ENCODE measurements at places on chromosomes 5 and 9.

GRCh38 chr5:31680528-31680927, 41.6 kb downstream of the PDZD2 start:
- no peak for DNase-seq

GRCh38 chr5:156366521-156366920, 39.6 kb downstream of the SGCD start:
- no peak for DNase-seq

- DNase-seq: no peak
These were observed 66.0 kb downstream of the PSMB7 start for GRCh38 chr9:124349267-124349666.

DNA sequence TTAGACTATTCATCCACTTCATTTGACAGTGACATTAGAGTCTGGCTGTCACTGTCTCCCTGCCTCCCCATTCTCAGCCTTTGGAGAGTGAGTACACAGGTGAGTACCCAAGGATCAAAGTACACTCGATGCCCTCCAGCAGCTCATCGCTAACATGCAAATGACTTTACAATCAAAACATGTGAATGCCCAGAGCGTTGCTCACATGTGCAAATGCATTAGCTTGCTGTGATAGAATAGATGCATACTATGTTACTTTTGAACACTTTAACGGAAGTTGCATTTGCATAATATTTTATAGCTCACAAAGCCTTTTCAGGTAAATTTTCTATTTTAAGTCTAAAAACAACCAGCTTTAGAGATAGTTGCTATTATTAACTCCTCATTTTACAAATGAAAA, 107.6 kb downstream of the SYK start:
- no peak for DNase-seq

DNA sequence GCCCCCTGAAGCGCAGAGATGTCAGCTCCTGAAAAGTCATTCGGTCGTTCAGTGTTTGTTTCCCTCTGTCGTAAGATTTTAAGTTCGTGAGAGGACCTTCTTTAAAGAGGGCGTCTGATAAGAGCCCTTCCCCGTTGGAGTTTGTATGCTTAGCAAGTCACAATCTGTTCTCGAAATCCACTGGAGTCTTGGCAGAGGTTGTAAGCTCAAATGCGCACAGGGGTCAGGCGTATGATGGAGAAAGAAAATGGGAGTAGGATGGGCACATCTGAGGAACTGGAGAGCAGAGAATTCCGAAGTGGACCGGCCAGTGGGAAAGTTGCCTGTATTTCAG, 710 bp downstream of the HSD17B4 start:
- no peak for DNase-seq

- no peak for DNase-seq
These were observed 330.8 kb downstream of the TRIM36 start for GRCh38 chr5:114838937-114839336.

DNA sequence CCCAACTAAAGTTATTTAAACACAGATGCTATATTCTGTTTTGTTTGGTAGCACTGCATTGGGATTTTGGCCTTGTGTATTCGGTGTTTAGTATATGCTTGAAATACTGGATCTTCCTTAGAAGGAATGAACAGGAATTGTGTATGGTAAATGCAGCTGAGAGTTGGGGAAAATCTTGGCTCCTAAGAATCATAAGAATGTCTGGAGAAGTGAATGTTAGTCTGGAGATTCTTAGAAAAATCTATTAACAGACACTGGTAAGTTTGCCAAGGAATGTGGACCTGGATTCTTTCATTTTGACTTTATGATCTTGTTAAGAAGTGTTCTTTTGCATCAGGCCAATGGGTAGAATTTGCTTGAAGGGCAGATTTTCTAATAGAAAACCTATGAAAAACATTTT, 38.9 kb downstream of the SNX30 start:
- DNase-seq: no peak

GRCh38 chr5:96933764-96934707, 1.8 kb upstream of the LNPEP start:
- no peak for DNase-seq

GRCh38 chr9:135229701-135230385, 142.4 kb downstream of the OLFM1 start:
- DNase-seq: no peak

GRCh38 chr5:154110716-154111115, 71.9 kb downstream of the MFAP3 start:
- DNase-seq: no peak

GRCh38 chr5:136275601-136276000, 82.6 kb upstream of the SMIM32 start:
- DNase-seq: no peak

DNA sequence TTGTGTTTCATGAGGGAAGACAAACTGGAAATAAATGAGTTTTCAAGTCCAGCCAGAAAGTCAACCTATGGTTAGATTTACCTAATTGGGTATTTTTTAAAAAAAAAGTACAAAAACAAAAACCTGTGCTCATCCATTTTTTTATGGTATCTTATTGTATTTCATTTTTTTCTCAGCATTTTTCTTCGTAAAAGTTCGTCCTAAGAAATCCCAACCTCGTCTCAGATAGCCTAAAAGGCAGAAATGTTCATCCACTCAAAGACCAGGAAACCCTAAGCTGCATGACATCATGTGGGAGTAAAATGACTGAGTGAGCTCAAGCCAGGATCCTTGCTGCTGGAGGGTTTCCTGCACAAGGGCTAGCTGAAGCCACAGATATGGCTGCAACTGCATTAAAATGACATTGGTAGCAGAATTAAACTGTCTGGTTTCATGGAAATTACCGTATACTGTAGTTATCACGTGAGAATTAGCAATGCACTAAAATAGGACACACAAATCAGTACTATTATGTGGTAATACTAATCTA, 70.4 kb downstream of the NFIB start:
- DNase-seq: no peak

GRCh38 chr5:35468811-35469210, 148.9 kb upstream of the SPEF2 start:
- DNase-seq: no peak

- no peak for DNase-seq
These were observed 272.1 kb upstream of the IL12B start for GRCh38 chr5:159602434-159602833.

DNA sequence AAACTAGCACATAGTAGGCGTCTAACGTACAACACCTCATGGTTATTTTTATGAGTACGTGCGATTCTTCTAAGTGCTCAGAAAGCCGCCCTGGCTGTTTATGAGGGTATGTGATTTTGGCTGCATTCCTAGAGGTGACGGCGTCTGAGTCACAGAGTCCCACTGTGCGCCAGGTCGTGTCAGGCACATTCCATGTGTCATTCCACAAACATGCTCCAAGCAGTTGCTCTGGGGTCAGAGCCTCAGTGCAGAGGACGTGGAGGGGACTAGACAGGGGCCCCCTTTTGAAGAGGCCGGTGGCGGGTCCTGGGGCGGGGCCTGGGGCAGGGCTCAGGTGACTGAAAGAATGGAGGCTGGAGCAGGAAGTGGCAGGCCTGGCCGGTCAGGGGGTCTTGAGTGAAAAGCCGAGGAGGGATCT, 51.9 kb downstream of the NEK6 start:
- no peak for DNase-seq

- no peak for DNase-seq
These were observed 143.4 kb downstream of the GDNF start for GRCh38 chr5:37696190-37697021.

DNA sequence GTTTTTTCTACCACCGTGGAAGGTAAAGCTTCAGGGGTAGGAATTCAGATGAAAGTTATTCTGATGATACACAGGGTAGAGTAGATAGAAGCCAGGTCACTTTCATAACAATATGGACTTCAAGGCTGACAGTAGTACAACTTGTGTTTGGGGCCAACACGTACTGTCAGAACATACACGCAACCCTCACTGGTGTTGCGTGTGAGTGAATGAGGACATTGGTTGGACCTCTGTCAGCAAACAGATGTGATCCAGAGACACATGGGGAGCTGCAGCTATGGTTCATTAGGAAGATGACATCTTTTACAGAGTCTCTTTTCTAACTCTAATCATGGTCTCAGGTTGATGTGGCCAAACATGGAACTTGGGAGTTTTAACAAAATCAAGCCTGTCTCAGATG, 70.1 kb upstream of the MOCS2 start:
- no peak for DNase-seq

DNA sequence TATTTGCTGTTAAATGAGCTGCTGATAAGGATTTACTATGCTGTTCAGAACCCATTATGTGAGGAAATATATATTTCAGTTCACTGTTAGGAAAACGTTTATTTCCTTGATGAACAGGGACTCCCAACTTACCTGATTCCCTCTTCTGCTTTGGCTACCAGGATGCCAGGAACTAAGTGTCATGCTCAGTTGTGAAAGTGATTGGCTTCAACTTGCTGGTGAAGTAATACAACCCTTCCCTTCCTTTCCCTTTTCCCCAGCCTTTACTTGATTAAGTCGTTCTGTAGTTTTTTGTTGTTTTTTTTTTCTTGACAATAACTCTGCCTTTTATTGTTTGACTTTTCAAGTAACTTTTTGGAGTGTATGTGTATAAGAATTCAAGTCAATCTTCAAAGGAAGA, 309.3 kb downstream of the DOCK8 start:
- no peak for DNase-seq

GRCh38 chr5:5370059-5370774, 52.3 kb upstream of the ICE1 start:
- DNase-seq: no peak

Measured in GOT3 (cell line).